ENCODE measurements at places on chromosomes 5 and 9. TPM values are rescaled to one million over a fixed set of nuclear protein-coding genes. Genes with fewer than 3 reads are reported as not detected.

IFNA13 gene
- not detected for total RNA-seq

DNA sequence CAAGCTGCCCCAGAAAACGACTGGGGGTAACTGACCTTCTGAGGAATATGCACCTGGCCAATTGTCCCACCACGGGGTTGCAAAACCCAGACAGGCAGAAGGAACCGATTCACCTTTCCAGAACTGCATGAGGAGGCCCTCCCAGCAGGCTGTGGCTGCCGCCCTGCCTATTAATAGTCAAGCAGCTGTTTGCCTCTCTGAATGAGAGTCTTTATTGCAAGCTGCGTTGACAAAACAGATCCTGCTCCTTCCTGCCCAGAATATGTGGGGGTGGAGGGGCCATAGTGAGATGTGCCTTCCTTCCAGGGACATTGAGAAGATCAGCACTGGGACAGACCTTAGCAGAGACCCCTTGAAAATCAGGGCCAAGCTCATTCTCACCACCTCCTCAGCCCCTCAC is 18.3 kb upstream of the TCOF1 start:
- DNase-seq: peak; percentile 51

DNA sequence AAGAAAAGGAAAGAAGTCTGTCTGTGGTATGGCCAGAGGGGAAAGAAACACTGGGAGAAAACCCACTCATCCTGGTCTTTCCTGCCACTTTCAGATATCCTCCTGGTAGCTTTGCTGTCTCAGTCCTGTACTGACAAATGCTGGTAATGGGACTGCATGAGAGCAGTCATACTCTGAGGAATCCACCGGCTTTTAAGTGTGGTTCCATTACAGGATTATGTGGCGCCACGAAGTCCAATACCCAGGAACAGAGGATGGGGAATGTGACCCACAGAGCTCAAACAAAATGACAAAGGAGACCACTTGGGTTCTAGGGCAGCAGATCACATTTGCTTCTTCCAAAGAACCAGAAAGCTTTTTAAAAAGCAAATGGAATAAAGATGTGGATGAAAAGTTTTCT is 26.3 kb upstream of the FBP1 start:
- DNase-seq: no peak

GRCh38 chr9:128707446-128707845 is 5.1 kb downstream of the PKN3 start:
- no peak for DNase-seq

GABRA1 gene
- 18.2 TPM for total RNA-seq

- DNase-seq: no peak
Observed at GRCh38 chr9:3868012-3868411, 342.2 kb upstream of the RFX3 start.

- no peak for DNase-seq
Observed at GRCh38 chr9:114364134-114365041, 23.4 kb downstream of the AKNA start.

DNA sequence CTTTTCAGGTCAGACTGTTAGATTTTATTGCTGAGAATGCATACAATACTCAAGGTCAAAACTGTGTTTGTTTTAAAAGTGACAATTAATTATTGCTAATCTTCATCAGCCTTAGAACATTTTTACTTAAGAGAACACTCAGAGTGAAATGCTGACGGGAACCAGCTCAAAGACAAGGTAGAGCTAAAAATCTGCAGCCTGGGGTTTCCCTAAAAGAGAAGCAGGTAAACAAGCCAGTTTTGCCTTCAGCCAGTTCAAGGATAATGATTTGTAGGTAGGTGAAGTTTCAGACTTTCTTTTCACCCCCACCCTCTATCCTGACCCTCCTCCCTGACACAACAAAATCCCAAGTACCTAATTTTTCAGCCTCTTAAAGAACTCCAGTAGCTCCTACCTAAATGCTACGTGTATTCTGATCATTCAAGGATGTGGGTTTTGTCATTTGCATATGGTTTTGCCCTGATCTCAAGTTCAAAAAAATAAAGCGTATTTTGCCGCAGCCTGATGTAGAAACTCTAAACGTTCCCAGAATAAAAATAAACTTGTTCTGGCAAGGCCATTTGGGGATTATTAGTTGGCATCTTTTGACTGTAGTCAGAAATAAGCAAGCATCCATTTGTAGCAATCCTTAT is 407.2 kb downstream of the EFNA5 start:
- no peak for DNase-seq

GRCh38 chr5:59146729-59147128 is 563.9 kb downstream of the RAB3C start:
- DNase-seq: no peak

PPP2R2B gene
- 141 TPM for total RNA-seq

- no peak for DNase-seq
Observed at GRCh38 chr5:81739291-81739690, 11.6 kb downstream of the SSBP2 start.

DNA sequence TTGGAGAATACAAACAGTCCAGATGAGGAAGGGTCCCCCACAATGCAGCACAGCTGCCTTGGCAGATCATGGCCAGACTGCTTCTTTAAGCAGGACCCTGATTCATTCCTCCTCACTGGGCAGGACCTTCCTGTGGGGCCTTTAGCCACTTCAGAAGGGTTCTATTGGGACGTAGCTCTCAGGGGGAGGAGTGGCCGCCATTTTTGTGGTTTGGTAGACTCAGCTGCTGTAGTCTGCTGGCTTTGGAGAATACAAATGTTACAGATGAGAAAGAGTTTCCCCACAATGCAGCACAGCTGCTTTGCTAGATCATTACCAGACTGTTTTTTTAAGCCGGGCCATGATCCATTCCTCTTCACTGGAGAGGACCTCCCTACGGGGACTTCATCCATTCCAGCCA is 57.4 kb downstream of the TMEM38B start:
- DNase-seq: no peak

DNA sequence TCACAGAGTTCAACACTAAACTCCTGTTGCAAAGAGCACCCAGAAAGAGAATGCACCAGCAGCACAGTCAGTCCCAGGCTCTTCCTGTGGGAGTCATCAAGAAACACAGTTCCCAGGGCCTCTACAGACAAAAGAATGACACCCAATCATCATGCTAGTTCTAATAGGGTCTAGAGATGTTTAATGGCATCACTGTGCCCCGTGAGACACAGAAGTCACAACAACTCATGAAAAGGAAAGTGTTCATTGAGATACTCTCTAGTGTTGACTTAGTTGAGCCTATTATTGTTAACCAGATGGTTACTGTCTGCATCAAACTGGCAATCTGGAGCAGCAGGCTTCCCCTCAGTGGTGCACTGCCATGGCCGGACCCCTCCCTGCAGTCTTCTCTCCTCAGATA is 1.6 kb downstream of the KLHL3 start:
- DNase-seq: no peak

DNA sequence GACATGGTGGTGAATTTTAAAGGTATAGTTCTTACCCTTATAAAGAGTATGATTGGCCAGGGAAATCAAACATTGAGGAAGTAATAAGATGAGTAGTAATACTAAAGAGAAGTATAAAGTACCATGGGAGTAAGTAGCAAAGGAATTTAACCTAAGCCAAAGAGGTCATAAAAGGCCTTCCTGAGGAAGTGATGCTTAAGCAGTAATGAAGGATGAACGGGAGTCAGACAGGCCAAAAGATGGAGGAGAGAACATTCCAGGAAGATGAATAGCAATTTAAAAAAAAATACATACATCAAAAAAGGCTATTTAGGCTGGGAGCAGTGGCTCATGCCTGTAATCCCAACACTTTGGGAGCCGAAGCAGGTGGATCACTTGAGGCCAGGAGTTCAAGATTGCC is 29.0 kb downstream of the KLHL3 start:
- DNase-seq: no peak

DNA sequence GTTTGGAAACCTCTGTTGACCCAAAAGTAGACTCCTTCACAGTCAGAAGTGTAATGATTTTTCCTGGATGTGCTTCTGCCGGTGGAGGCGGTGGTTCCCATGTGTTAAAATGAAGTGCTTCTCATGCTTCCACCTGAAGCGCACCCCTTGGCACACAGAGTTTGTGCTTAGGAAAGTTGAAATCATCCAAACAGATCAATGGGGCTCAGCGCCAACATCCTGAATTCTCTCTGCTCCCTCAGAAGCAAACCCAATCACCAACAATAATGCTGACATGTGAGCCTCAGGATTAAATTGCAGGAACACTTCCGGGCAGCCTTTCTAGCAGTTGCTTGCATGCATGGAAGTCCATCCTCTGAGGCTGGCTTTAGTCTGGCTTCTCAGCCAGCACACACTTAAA is 71.0 kb downstream of the MED10 start:
- DNase-seq: no peak

- DNase-seq: no peak
Observed at GRCh38 chr9:77543131-77543822, 104.8 kb downstream of the GNA14 start.

PCDHA9 gene
- 18.6 TPM for total RNA-seq

SH3GL2 gene
- 52.3 TPM for total RNA-seq

- no peak for DNase-seq
Observed at GRCh38 chr5:26791433-26791832, 247.0 kb downstream of the CDH9 start.

Data from occipital lobe (tissue), 3 donors.